ENCODE measurements at places on chromosomes 5 and 9. TPM values are rescaled to one million over a fixed set of nuclear protein-coding genes. Genes with fewer than 3 reads are reported as not detected.

DNA sequence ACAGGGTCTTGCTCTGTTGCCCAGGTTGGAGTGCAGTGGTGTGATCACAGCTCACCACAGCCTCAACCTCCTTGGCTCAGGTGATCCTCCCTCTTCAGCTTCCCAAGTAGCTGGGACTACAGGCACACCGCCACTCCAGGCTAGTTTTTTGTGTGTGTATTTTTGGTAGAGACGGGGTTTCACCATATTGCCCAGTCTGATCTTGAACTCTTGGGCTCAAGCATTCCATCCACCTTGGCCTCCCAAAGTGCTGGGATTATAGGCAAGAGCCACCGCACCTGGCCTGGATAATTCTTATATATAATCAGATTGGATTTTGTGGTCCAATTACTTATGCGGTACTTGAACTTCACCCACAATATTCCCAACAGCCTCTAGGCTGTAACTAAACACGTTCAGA is 19.8 kb downstream of the CCDC69 start:
- DNase-seq = no peak

GRCh38 chr9:76600007-76600615 is 141.1 kb downstream of the GCNT1 start:
- DNase-seq = no peak

- DNase-seq = no peak
Observed at GRCh38 chr9:130490981-130491380, 46.2 kb downstream of the ASS1 start.

- no peak for DNase-seq
Observed at GRCh38 chr5:125232779-125233230, 486.4 kb upstream of the ZNF608 start.

DNA sequence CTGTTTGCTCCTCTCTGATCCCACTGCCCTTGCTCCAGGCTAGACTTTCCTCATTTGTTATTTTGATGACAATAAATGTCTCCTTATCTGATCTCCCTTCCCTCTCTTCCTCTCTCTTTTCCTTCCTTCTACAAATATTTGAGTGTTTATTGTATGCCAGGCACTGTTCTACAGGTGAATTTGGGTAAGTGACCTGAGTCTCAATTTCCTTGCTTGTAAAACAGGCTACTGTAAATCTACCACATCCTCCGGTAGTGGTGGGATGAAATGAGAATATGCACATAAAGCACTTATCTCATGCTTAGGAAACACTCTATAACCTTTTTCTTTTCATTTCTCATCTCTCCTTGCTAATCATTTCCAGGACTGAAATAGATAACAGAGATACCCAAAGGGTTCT is 86.4 kb downstream of the HMHB1 start:
- no peak for DNase-seq

- no peak for DNase-seq
Observed at GRCh38 chr5:16965581-16965980, 29.5 kb upstream of the MYO10 start.

GRCh38 chr5:107698286-107698685 is 27.5 kb upstream of the EFNA5 start:
- DNase-seq = no peak

DNA sequence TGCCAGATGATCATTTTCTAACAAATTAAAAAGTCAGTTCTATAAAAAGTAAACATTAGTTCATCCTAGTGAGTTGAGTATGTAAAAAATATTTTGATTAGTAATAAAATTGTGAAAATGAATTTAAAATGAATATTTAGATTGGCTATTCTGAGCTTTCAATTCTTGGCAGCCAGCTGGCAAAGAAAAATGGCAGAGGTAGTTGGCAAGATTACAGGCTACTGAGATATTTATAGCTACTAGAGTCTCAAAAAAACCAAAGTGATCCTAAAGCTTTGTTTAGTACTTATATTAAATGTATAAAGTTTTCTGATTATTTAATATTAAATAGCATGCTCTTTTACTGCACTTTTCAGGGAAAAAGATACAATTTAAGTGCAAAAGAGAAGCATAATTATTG is 25.0 kb downstream of the SGTB start:
- DNase-seq = no peak

- DNase-seq = no peak
Observed at GRCh38 chr5:141508440-141508797, 19.5 kb downstream of the PCDHGC5 start.

GRCh38 chr5:96377597-96377996 is 55.5 kb downstream of the PCSK1 start:
- no peak for DNase-seq

DNA sequence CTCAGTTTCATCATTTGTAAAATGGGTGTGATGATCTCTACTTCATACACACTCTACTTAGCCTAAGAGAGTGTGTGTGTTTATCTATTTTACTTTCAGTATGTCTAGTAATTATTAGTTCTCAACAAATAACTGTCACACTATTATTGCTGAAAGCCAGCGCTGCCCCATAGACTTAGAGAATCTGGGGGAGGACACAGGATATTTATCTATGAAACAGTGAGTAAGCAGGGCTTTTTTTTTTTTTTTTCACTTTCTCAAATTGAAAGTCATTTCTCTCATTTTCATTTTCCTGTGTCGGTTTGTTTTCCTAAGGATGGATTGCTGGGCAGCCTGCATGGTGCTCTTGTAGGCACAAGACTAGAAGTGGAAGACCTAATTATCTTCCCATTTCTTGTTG is 248.4 kb upstream of the RPS23 start:
- DNase-seq = no peak

DNA sequence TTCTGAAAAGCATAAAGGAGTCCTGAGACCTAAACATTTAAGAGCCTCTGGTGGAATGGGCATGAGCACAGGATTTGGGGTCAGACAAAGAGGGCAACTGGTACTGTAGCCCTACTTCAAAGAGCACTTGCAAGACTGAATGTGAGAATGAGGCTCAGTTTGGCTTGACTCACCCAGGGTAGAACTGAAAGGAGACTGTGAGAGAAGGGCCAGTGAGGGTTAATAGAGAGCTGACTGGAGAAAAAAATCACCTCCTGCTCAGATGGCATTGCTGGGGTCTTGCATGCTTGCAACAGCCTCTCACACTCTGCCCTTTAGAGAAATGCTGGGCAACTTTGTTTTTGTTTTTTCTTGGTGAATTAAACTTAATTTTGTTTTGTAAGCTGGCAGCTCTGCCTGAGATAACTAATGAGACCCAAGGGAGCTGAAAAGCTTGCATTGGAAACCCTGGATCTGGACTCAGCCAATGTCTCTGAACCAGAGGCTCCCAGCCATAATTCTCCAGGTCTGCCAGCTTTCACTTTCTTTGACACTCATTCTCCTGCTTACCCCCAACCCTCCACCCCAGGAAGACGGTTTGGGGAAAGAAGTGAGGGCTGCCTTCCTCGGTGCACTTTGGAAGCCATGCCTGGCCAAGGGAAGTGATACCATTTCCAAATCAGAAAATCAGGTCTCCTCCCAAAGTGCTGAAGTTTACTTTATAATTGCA is 161.1 kb upstream of the PANK3 start:
- DNase-seq = no peak

GRCh38 chr5:10913841-10914240 is 152.8 kb upstream of the DAP start:
- peak; percentile 20 for DNase-seq

- DNase-seq = peak; percentile 57
Observed at GRCh38 chr5:83927140-83927733, 206.6 kb upstream of the HAPLN1 start.

GRCh38 chr5:64671678-64672077 is 18.6 kb upstream of the SHISAL2B start:
- DNase-seq = no peak

DNA sequence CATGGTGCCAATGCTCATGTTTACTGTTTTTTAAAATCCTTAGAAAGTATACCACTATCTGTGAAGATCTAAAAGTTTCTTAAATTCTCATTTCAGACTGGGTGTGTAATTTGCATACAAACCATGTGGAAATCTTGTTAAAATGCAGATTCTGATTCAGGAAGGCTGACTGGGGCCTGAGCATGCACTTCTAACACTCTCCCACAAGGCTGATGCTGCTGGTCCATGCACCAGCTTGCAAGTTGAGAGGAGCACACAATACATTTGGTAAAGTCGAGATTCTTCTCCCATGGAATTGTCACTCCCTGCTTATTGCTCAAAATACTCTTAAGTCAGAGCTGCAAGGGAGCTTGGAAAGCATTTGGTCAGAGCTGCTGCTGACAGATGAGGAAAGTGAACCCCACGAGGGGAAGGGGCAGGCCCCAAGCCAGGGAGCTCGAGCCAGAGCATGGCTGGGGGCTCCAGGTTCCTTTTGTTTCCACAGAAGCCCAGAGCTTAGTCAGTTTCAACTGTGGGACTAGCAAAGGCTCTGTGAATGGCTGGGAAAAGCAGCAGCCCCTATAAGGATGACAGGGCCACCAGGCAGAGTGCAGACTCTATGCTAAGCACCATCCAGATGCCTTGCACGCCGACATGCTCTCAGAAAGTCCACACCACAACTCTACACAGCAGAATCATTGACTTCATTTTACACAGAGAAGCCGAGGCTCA is 93.5 kb upstream of the HAND1 start:
- no peak for DNase-seq

DNA sequence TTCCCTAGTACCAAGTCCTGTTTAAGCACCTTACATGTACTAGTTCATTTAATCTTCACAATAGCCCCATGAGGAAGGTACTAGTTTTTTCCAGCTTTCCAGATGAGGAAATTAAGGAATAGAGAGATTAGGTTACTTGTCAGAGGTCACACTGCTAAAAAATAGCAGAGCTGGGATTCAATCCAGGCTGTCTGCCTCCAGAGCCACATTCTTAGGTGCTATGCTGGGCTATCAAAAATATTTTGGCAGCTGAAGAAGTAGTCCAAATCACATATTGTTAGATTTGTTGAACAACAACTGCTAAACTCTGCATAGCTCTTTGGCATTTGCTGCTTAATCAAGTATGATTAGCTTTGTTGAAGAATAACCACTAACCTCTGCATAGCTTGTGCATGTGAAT is 591.5 kb upstream of the KLF4 start:
- no peak for DNase-seq

DNA sequence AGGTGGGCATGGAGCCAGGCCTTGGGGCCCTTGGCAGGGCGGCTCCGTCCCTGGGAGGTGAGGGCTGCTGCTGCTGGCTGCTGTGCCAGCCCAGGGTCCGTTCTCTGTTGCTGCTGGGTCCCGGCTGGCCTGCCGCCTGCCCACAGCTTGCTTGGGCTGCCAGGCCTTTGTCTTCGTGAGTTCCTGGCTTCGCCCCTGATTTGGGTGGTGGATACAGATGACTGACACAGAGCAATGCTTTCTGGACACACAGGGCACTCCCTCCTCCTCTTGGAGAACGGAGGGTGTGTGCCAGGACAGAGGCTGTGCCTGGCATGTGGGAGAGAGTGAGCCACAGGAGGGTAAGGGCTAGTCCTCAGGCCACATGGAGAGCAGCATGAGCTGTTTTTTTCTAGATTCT is 166.1 kb downstream of the MACROH2A1 start:
- no peak for DNase-seq

DNA sequence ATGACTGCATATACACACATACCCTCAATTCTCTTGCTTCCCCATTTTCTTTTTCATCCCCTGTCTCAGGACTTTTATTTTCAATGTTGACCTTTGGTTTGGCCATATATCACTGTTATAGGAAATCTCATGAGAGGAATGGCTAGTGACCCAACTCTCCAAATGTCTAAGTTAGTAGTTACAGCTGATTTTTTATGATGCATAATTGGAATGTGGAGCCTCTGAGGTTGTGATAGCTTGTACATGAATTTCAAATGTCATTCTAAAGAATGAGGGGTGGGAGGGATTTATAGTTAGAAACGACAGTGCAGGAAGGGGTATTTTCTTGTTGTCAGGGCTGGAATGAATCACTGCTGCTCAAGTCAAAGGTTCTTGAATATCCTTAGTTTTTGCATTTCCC is 356.1 kb downstream of the NTRK2 start:
- no peak for DNase-seq

DNA sequence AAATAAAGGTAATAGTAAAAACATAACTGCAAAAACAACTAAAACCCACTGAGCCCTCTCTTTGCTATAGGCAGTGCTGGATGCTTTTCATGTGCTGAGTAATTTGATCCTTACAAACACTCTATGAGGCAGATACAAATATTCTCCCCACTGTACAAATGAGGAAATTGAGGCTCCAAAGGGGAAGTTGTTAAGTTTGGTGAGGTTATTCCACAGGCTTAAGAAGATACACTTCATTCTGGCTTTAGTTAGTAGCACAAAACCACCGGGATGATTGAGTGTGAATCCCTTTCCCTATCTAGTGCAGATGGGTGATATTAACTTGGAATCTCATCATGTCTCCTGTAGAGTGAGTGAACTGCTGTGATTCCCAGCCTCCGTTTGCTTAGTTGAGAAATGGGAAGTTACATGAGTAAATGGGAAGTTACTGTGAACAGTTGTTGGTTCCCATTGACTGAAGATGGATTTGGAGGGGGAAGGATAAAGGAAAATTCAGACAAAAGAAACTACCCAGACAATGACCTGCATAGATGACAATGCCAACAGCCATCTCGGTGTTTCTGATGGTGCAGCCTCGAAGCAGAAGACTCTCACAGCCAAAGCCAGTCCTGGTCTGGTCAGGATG is 208.3 kb downstream of the ATP10B start:
- DNase-seq = no peak

DNA sequence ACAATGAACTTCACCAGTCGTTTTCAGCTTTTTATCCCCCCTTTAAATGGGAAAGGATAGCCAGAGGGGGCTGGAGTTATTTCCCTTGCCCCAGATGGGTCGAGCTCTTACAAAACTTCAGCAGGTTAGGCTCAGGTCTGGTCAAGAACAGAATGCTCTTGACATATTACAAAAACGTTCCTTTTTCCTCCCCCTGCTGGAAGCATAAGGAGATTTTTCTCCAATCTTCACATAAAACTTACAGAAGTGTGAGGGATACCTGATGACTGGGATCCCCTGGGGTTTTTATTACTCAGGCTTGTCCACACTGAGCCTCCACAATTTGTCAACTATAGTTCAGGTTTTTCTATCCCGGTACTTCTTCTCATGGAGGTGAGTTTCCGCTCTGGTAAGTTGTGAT is 60.8 kb downstream of the CSF2 start:
- no peak for DNase-seq

- DNase-seq = no peak
Observed at GRCh38 chr9:83185488-83186154, 122.7 kb upstream of the RASEF start.

The TEX48 gene
- total RNA-seq = not detected

The FOXD4L5 gene
- total RNA-seq = not detected

The RALGDS gene
- 50.7 TPM for total RNA-seq

The GFPT2 gene
- 9.4 TPM for total RNA-seq

The ARHGEF28 gene
- total RNA-seq = 29.9 TPM

The IL13 gene
- not detected for total RNA-seq

The ARID3C gene
- total RNA-seq = not detected

The ZNF354C gene
- total RNA-seq = 6.9 TPM

The TAS2R1 gene
- total RNA-seq = not detected

Measured in mucosa of gallbladder (tissue), 1 donor.